ENCODE measurements at places on chromosomes 12 and 14. TPM values are rescaled to one million over a fixed set of nuclear protein-coding genes. Genes with fewer than 3 reads are reported as not detected.

Gene GCN1
- total RNA-seq: 104 TPM

Gene OR4E2
- not detected for total RNA-seq

Gene APOLD1
- 7.1 TPM for total RNA-seq

Gene RIPK3
- total RNA-seq: 180 TPM

Gene HOTAIR
- total RNA-seq: 1.8 TPM

Gene FSCB
- not detected for total RNA-seq

Gene OASL
- total RNA-seq: 1.5 TPM

Gene DCAF5
- total RNA-seq: 40.8 TPM

Gene ZBTB25
- 13.3 TPM for total RNA-seq

Gene MYF5
- total RNA-seq: not detected

Gene LMNTD1
- total RNA-seq: 0.52 TPM

Gene SNW1
- 57.1 TPM for total RNA-seq

Gene TAS2R30
- total RNA-seq: 12.6 TPM

Gene MORN3
- total RNA-seq: 1.0 TPM

Gene BMAL2
- total RNA-seq: 91.3 TPM

Gene HOXC12
- not detected for total RNA-seq

Gene FIGNL2
- total RNA-seq: under 0.01 TPM

Data from articular chondrocyte of knee joint (primary cell).